Germinal center (tissue), 1 donor: ENCODE measurements at places on chromosomes 16 and 17.
A peak's percentile ranks its signal among the peaks of the same experiment; 100 is the strongest.

GRCh38 chr17:81030741-81031565, 4.0 kb upstream of the BAIAP2 start:
- DNase-seq: no peak

- no peak for DNase-seq
Observed at GRCh38 chr17:1577182-1577581, 14.6 kb upstream of the PITPNA start.

DNA sequence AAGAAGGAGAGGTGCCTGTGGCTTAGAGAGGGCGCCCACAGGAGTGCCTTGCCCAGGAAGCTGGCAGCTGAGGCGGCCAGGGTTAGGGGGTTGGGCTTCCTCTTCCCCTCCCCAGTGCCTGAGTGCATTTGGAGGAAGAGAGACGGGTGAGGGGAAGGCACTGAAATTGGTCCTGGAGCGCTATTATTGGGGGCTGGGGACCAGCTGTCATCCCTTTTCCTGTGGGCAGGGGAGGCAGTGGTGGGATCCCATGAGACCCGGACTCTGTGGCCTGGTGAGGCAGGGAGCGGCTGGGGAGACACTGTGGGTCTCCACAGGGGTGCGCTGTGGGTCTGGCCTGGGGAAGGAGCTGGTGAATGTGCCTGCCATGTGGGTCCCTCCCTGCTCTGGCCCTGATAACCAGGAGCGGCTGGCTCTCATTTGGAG, 259.7 kb downstream of the SEC14L1 start:
- peak; percentile 80 for DNase-seq

GRCh38 chr16:82301146-82301755, 131.2 kb upstream of the MPHOSPH6 start:
- DNase-seq: no peak

- DNase-seq: no peak
Observed at GRCh38 chr17:60372790-60373483, 19.0 kb downstream of the USP32 start.

DNA sequence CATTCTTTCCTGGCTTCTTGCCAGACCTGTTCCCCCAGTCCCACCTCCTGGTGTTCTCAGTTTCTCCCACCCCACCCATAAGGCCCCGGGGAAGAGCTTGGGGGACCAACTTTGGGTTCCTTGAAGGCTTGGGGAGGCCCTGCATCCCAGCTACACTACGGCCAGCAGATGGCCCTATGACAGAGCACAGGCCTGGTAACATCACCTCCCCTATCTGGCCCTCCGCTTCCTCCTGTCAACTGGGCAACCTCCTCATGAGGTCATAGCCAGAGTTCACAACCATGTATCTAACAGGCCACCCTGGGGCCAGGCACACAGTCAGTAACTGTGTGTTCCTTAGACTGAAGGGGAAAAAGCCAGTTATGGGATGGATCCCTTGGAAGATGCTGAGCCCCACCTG, 31.4 kb downstream of the MYO15A start:
- DNase-seq: no peak

- DNase-seq: no peak
Observed at GRCh38 chr16:88733630-88734360, 27.5 kb downstream of the CTU2 start.

- peak; percentile 96 for DNase-seq
Observed at GRCh38 chr16:4475880-4476788, at the start of gene HMOX2. HMOX2 (plus strand) TSS chr16:4476398; CDS start chr16:4505525, 29,127 bp downstream.

DNA sequence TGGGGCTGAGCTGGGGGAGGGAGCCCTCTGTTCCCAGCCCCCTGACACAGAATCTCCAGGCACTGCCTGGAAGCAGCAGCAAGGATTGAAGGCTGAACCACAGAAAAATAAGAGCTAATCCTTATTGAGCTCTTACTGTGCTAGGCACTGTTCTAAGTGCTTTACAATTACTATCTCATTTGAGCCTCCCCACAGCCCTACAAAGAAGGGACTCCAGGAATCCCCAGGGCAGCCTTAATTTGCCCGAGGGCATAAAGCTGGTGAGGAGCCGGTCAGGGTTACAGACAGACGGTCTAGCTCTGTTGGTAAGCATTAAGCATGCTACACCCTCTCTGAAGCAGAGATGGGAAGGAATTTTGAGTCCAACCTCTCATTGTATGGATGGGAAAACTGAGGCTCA, 7.0 kb downstream of the SAMD14 start:
- no peak for DNase-seq

DNA sequence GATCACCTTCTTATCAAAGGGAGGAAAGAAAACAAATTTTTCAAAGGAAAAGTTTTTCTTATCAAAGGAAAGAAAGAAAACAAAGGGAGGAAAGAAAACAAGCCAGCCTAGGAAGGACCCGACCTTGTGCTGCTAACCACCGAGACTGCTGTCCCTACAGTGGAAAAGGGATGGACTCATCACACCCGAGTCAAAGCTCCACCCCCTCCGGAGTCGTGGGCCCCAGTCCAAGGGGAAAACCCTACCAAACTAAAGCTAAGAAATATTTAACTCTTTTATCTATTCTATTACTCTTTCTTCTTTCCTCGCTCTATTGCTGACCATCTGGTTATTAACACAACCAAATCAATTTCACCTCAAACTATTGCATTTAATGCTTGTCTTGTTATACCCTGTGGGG, 6.1 kb upstream of the ENDOV start:
- no peak for DNase-seq

GRCh38 chr17:56203430-56203829, 50.2 kb downstream of the ANKFN1 start:
- no peak for DNase-seq

- no peak for DNase-seq
Observed at GRCh38 chr16:10933865-10934264, 8.4 kb downstream of the DEXI start.

DNA sequence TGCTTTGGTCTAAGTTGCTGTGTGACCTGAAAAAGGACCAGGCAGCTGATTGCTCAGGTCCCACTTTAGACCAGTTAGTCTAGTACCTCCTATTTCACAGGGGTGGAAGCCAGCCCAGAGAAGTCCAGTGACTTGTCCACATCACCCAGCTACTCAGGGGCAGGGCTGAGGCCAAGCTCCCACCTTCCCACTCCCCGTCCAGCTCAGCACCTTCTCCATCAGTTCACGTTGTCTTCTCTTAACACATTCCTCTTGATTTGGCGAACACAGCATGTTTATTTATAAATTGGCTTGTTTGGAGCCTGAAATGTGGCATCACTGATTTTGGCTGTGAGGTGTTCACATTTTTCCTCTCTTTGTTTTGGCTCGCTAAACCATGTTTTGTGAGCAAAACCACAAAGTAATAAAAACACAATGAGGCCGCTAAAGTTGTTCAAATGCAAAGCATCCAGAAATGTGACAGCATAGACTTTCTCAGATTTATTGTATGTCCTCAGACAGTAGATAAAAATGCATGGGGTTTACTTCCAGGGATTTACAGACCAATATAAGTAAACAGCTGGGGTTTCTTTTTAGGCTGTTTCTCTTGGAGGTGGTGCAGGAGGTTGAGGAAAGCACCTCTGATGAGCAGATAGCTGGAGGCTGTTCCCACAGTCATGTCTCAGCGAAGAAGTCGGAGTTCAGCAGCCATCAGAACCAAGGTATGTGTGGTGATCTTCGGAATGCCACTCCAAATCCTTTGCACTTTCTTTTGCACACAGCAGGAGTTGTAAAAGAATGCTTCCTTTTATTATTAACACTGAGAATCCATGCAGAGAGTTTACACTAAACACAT, 88.4 kb downstream of the PLXDC1 start:
- DNase-seq: no peak

DNA sequence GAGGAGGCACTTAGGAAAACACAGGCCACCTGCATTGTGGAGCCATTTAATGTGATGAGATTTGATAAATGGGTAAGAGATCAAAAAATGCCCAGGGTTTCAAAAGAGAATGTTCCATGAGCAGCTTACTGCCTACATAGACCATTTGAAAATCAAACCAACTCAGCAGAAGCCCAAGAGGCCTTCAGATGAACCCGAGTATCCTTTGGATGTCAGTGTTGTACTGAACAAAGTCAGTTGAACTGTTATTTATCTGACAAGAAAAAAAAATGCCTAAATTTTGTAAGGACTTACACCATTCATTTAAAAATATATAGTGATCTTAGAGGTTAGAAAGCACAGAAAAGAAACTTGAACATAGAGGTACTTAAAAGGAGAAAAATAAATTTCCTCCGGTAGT, 381.7 kb downstream of the ZFHX3 start:
- DNase-seq: no peak

GRCh38 chr16:29839822-29840221, 19.6 kb downstream of the MVP start:
- DNase-seq: no peak

DNA sequence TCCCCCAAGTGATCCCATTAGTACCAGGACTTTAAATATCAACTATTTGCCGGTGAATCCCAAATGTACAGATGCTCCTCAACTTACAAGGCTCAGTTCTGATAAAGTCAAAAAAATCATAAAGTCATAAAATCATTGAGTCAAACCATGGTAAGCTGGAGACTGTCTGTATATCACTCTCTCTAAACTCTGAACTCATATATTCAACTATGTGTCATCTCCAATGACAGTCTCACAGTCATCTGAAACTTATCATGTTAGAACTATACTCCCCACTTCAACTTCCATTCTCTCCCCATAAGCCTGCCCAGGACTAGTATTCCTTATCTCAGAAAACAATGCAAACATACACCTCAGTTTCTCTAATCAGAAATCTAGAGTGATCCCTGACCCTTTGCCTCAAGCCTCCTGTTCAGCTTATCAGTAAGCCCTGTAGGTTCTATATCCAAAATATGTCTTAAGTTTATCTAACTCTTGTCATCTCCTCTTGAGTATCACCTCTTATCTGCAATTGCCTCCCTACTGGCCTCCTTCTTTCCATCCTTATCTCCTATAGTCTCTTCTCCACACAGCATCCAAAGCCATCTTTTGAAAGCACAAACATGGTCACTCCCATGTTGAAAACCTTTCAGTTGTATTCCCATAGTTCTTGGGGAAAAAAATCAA, 55.0 kb downstream of the SSH2 start:
- DNase-seq: no peak

DNA sequence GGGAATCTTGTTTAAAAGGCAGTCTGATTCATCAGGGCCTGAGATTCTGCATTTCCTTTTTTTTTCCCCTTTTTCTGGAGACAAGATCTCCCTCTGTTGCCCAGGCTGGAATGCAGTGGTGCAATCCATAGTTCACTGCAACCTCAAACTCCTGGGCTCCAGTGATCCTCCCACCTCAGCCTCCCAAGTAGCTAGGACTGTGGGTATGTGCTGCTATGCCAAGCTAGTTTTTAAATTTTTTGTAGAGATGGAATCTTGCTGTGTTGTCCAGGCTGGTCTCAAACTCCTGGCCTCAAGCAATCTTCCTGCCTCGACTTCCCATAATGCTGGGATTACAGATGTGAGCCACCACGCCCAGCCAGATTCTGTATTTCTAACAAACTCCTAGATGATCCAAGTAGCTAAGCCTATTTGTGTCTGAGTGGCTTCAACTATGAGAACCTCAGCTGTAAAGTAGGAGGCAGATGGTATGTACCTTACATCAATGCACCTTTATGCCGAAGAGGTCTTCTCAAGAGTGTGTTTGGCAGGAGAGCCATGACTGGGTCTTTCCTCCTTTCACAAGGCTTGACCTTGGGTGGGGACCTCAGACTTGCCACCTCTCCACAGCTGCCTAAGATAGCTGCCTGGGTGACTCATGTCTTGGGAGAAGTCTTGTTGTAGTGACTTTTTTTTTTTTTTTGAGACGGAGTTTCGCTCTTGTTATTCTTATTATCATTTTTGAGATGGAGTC, 10.9 kb downstream of the LDAF1 start:
- DNase-seq: no peak

- DNase-seq: peak; percentile 91
Observed at GRCh38 chr17:82551779-82552457, 32.4 kb downstream of the FOXK2 start.

- no peak for DNase-seq
Observed at GRCh38 chr16:87380881-87381280, 2.7 kb downstream of the FBXO31 start.

DNA sequence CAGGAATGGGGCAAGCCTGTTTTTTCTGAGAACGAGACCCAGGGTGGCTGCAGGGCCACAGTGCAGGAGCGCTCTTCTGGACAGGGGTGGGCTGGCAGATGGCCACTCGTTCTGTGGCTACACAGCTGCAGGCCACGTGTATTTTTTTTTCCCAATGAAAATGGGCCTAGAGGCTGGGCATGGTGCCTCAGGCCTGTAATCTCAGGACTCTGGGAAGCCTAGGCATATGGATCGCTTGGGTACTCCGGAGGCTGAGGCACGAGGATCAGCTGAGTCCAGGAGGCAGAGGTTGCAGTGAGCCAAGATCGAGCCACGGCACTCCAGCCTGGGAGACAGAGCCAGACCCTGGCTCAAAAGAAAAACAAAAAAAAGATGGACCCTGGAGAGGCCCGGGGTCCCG, 6.8 kb downstream of the UNKL start:
- DNase-seq: no peak

DNA sequence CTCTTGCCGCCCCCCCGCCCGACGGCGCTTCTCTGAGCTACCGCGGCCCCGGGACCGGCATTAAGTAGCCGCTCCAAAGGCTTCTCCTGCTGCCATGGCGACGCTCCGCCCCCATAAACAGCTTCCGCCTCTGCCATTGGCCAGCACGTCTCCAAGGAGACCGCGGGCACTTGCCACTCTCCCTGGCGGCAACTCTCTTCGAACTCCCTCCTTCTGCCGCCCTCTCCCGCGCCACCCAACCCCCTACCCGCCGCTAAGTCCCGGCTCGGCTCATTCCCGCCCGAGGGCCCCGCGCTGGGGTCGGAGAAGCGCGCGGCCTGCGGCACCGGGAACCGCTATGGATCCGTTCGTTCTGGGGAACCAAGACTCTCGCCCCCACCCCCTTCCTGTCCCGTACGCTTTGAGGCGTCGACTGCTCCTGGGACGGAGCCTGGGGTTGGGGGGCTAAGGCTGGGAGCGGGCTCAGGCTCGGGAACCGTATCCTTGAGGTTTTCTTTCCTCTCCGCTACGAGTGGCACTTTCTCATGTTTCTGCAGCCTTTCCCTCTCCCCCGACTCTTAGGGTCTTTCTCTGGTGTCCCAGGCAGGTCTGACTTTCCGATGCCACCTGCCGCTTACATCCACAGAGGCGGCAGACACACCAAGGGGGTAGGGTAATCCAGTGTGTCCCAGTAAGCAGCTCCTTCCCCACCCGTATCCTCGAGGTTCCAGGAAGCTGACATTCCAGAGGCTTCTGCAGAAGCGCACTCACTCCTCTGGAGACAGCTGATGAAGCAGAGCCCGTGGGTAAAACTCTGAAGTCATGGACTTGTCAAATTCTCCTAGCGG, at the start of gene FOXJ1:
Gene FOXJ1 (minus strand): TSS at position 34 of the 827 bp plus-strand sequence. CDS start 850 bp downstream, outside the sequence.
- DNase-seq: peak; percentile 97

- no peak for DNase-seq
Observed at GRCh38 chr17:44467108-44467507, 36.1 kb downstream of the GPATCH8 start.
